ENCODE measurements at places on chromosomes 3 and 15.

DNA sequence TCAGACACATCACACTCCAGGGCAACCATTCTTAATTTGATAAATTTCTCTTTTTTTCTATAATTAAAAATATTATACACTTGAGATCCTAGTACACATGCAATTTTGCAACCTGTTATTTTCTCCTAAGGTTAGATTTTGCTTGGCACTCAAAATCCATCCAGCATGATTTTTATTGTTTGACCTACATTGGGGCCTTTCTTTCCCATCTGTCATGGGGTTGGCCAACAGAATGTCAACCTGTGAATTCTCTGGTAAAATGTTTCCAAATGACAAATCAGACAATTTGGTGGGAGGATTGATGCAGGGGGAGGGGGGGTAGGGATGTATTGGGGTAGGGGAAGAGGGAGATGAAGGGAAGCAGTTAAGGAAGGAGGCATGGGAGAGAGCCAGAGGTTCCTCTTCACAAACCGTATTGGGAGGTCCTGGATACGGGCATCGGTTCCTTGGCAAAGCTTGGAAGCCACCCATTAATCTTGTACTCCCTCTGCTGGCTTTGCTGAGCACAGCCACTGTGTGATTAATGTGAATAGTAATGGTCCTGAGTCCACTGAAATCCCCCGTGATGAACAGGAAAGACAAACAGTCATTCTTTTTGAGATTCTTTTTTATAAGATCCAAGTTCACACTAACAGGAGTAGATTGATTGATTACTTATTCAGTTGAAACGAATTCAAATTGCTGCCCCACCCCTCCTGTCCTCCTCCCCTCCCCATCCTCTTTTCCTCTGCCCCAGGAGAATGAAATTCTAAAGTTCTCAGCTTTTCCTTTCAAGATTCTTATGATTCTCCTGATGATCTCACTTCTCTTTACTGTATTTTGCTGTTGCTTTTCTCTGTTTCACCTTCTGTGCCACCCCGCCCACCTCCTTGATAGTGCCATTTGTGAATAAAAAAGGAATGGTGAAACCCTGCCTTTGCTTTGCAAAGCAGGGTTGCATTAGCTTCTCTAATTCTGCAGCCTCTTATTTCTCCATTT is 82.2 kb upstream of the SLC25A26 start:
- DNase-seq = no peak

GRCh38 chr3:13108861-13109260 is 35.6 kb upstream of the IQSEC1 start:
- DNase-seq = no peak

GRCh38 chr15:48147358-48147757 is 26.6 kb downstream of the SLC24A5 start:
- no peak for DNase-seq

DNA sequence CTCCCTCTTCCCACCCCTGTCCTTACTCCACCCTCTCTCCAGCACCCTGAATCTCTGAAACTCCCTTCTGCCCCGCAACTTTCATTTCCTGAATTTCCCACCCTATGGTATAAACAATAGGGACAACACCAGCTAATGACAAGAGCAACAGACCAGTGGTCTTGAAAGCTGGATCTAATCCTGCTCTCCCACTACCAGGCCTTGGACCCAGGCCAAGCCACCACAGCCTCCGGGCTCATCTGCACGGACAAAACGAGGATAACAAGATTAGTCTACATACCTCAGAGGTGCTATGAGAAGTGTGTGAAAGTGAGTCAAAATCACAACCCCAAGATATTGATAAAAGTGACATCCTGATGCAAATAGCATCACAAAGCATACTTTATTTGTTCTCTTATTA is 128.6 kb downstream of the ERC2 start:
- DNase-seq = no peak

DNA sequence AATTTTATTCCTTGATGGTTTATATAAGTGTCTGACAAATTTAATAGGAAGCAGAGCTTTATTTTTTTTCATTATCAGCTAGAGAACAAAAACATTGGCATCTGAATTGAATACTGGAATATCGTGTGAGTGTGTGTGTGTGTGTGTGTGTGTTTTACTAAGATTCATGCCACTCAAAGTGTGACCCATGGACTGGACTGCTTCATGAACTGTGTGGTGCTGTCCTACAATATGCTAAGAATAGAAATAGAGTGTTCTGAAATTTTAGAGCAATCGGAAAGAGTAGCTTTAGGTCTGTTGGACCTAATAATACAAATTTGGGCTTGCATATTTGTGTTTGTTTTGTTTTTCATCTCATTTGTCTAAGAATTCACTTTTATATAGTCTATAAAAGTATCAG is 89.6 kb downstream of the MITF start:
- DNase-seq = no peak

- no peak for DNase-seq
These were observed 61.8 kb upstream of the P3H2 start for GRCh38 chr3:190182418-190183043.

DNA sequence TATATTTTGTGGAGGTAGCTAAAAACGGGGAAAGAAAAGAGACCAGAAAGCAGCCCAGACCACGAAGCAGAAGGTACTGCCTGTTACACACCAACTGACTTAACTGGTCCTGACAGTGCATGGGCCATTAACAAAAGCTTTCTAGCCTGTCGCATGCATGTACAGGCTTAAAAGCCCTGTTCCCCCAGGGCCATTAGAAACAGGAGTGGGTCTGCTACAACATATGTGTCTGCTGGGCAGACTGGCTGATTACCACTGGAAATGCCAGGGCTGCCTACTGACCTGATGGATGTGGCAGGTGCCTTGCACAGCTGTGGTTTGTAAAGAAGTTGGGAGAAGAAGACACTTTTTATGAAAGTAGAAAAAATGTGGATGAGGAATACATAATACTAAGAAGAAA is 137.4 kb downstream of the GAP43 start:
- no peak for DNase-seq

DNA sequence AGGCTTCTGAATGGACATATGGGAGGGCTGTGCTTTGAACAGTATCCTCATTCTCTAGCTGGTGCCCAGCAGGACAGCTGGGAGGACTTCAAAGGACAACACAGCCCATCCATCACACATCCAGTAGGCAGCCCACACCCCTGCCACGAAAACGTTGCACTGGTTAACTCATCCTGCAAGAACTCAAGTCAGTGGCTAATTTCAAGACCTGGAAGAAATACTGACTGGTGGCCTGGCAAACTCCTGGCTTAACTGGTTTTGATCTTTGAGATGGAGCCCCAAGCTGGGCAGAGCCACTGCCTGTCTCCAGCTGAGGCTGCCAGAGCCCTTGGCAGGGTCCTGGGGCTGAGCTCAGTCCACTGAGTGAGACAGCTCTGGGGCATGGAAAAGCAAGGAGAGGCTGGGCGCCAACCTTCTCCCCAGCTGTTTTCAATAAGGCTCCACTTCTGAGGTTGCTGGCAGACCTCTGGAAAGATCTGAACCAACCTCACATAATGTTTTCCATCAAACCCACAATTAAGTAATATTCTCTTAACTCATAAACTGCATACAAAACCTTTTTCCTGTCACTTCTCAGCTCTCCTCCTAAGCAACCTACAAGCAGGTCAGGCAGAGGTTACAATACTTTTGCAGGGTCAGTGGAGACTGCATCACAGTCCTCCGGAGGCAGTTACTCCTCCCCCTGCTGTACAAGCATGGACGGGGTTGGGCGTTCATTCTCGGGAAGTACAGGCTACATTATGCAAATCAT is 110.3 kb downstream of the MYLK start:
- no peak for DNase-seq

GRCh38 chr15:51932161-51932560 is 39.4 kb downstream of the LEO1 start:
- no peak for DNase-seq

DNA sequence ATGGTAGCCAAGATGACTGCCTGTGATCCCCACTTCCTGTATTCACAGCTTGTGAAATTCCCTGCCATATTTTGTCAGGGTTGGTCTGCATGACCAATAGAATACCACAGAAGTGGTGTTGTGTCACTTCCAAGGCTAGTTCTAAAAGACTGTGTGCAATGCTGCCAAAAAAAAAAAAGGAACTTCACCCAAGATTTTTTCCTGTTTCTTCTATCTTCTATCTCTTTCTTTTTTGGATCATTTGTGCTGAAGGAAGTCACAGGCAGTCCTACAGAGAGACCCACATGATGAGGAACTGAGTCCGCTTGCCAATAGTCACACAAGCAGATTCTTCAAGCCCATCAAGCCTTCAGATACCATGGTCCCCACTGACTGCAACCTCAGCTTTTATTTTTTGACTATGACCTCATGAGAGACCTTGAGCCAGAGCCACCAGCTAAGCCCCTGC is 18.1 kb upstream of the RAF1 start:
- no peak for DNase-seq
